ENCODE measurements at places on chromosomes 6 and 20.
A peak's percentile ranks its signal among the peaks of the same experiment; 100 is the strongest.

DNA sequence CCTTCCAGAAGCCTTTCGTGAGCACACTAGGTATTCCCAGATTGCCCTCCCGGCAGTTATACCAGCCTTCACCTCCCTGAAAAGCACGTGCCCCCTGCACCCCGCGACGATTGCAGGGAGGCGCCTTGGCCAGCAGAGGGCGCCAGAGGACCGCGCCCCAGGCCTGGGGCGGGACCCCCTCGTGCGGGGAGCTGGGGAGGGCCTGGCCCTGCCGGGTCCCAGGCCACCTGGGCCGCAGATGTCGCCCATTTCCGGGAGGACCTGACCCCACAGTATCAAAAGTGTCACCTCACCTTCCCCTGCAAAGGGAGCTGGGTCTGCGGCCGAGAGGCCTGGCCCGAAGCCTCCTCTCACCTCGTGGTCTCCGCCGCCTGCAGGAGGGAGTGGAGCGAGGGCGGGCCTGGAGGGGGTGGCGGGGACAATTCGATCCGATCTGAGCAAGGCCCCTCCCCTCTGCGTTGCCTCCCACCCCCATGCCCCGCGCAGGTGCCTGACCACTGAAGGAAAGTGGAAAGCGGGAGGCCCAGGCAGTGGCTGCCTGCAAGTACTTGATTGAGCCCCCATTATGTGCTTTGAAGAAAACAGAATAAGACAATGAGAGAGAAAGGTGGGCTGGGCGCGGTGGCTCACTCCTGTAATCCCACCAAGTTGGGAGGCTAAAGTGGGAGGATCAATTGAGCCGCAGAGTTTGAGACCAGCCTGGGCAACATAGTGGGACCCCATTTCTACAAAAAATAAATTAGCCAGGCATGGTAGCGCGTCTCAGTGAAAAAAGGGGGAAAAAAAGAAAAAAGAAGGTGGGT lies 3.5 kb upstream of the SNAI1 start:
- peak; percentile 19 for DNase-seq

DNA sequence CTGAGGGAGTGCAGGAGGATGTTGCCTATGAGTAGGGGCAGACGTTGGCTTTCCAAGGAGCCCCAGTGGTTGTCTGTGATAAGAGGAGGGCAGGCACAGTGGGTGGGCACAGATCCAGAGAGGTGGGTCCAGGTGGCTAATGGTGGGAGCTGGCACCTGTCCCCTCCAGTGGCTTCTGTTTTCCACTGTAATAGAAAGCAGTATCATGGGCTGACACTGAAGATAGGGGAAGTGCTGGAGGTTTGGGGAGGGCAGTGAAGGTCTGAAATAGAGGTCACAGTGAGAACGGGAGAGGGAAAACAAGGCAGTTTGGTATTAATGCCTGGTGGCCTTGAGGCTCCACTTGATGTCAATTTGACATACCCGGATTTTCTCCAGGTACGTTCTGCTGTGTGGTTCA lies 10.5 kb upstream of the TXNDC5 start:
- DNase-seq, result no peak

GRCh38 chr6:9504191-9504590 lies 910.7 kb downstream of the TFAP2A start:
- DNase-seq, result no peak

DNA sequence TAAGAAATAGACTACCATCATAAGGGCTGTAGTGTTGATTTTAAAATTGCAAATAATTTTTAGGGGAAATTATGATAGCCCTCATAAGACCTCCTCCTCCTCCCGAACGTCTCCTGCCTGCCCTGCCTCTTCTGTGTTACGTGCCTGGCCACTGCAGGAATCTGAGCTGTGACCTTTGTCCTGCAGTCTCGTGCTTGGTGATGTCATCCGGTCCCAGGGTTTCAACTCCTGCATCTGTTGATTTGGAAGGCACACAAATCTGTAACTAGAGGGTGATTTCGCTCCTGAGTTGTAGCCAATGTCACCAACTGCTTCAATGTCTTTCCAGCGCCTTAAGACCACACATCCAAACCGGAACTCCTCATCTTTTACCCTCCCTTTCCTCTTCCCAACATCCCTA lies 163.2 kb downstream of the AIG1 start:
- no peak for DNase-seq

- peak; percentile 89 for DNase-seq
Observed at GRCh38 chr20:24411003-24411833, 58.2 kb upstream of the SYNDIG1 start.

GRCh38 chr20:25040438-25040831 lies 17.5 kb downstream of the ACSS1 start:
- no peak for DNase-seq

DNA sequence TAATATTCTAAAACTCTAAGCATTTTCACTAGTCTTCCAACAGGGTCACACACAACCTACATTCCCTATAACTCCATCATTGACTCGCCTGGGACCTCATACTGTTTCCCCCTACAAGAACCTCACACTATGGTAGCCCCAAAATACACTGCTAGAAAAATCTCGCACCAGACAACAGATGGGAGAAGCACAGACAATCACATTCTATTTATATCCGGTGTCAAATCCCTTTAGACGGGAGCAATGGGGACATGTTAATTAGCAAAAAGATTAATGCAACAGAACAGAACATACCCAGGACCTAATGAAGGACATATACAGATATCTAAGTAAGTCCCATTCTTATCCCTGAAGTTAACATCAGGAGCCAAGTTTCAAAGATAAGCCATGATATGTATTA lies 33.6 kb downstream of the TMX4 start:
- no peak for DNase-seq

DNA sequence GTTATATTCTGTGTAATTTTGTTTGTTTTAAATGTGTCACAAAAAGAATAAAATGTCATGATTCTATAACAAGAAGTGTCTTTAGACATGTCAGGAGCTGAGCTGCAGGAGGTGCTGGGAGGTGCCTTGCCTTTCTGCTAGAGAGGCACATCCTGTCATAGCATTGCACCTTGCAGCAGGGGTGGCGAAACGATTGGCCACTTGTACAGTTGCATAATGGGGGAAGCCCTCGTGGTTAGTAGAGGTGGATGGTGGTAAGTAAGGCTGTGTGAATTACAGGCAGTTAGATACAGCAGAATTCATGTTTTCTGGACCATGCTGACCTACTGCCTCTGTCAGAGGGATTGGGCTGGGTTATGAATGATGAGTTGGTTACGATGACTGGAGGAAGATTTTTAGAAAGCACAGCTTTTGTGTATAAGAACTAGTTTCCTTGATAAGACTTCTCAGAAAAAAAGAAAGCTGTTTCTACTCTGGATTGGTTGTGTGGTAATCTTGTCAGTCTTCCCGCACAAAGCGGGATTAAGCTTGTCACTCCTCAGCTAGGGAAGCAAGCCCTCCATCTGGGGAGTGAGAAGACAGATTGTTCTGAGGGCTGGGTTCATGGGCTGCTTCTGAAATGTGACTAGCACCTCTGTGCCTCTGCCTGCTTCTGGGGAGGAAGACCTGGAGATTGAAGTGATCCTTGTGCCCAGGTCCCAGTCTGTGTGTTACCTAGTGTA lies 74.9 kb downstream of the FOXO3 start:
- DNase-seq, result no peak

DNA sequence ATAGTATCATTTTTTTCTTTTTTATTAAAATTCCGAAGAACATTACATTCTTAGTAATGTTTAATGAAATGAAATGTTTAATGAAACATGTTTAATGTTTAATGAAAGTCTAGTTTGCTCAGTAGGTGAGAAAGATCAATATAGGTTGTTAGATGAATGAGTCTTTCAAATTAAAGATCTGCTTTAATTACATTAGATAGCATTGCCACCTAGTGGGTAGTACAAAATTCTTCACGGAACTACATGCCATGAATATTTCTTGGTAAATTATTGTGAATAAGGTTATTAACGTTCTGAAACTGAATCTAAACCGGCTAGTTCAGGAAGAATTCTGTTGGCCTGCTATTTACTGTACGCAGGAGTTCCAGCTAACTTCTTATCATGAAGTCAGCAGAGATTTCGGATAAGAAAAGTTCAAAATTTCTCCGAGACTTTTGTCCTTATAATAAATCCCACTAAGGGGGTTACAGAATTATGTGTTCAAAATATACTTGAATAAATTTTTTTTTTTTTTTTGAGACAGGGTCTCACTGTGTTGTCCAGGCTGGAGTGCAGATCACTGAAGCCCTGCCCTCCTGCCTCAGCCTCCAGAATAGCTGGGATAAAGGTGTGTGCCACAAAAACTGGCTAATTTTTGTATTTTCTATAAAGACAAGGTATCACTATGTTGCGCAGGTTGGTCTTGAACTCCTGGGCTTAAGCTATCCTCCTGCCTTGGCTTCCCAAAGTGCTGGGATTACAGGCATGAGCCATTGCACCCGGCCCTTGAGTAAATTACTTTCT lies 7.9 kb upstream of the GMNN start:
- no peak for DNase-seq

GRCh38 chr20:3452690-3453089 lies 18.1 kb upstream of the ATRN start:
- no peak for DNase-seq

- no peak for DNase-seq
Observed at GRCh38 chr6:12291839-12292604, 1.9 kb downstream of the EDN1 start.

GRCh38 chr6:39218868-39219567 lies 10.3 kb downstream of the KCNK5 start:
- no peak for DNase-seq

GRCh38 chr20:2753461-2754040 lies 46.9 kb downstream of the CPXM1 start:
- DNase-seq, result no peak

- DNase-seq, result no peak
Observed at GRCh38 chr20:34495916-34496315, 20.3 kb upstream of the DYNLRB1 start.

GRCh38 chr6:145929037-145929633 lies 35.0 kb downstream of the SHPRH start:
- DNase-seq, result peak; percentile 1

DNA sequence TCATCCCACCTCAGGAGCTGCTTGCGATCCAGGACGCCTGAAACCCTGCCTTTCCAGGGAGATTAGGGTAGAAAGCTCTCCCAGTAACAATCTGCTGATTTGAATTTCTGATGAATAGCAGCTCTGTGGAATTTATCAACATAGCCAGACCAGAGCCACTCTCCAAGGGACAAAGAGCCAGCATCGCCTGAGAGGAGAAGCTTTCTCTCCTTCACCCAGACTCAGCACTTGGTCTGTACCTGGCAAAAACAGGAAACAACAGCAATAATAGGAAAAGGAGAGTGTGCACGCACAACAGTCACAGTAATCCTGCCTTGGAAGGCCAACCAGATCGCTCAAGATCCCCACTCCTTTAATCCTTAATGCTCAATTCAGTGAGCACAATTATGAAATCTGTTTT lies 22.3 kb upstream of the ROS1 start:
- no peak for DNase-seq

DNA sequence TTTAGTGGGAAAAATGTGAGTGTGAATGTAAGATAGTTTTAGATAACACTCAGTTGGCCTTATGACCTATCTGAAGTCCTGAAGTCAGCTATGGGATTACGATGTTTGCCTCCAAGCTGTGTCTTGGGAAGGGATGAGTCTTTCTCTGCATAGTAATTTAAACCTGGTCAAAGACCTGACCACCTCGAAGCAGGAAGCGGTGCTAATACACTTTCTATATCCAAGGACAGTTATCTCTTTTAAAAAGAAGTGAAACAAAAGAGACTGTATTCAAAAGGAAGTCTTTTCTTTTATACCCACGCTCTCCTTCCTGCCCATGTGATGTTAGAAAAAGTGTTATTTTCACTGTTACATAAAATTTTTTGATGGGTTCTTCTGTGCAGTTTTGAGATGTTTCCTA lies 94.9 kb downstream of the JARID2 start:
- DNase-seq, result no peak

GRCh38 chr6:1399085-1399780 lies 9.9 kb downstream of the FOXF2 start:
- DNase-seq, result no peak

GRCh38 chr6:79554305-79554704 lies 17.1 kb upstream of the LCA5 start:
- no peak for DNase-seq

DNA sequence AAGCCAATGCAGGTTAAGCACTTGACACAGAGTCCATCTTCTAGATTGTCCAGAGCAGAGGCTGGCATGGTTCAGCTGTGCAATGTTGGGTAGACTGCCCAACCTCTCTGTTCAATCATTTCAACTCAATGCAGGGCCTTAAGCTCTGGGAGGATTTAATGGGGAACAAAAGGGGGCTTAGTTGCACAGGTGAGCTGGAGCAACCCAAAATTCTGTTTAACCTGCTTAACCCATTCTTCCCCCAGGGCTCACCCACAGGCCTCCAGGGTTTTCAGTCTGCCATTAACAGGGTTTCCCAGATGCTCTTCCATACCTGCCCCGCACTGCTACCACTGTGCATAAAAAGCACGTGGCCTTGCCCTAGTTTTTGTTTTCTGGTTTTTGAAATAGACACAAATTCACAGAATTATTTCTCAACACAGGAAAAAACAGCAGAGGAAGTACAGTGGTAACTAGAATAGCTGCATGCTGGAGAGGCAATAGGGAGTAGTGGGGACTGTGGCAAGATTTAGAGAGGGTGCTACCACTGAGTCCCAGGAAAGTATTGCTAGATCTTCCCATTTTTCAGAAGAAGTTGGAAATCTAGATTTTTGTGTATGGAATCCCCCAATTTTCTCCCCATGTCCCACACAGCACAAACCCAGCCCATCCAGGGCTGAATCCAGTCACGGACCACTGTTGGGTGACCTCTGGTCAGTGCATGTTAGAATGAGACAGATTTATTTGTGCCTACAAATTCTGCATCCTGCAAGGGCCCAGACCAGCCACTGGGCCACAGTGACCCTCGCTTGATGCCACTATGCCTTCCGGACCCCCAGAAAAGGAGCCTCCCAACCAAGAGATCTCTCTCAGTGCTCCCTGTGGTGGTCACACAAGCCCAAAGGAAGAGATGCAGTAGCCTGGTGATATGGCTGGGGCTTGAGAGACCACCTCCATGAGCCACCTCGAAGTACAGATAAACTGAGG lies 4.6 kb downstream of the PTGIS start:
- DNase-seq, result no peak

- DNase-seq, result no peak
Observed at GRCh38 chr6:158852312-158853071, 33.3 kb upstream of the EZR start.

GRCh38 chr20:41089555-41089954 lies 47.8 kb upstream of the PLCG1 start:
- no peak for DNase-seq

DNA sequence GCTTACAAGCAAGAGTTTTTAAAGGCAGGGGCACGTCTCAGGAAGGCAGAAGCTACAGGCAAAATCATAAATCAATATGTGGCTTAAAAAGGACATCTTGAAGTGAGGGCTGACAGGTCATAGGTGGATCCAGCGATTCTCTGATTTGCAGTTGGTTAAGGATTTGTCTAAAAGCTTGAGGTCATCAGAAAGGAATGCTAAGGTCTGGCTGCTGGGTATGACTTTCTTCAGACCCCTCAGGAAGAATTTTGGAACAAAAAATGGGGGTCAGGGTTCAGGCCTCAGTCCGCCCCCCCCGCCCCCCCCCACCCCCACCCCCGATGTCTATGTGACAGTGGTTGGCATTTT lies 261.9 kb downstream of the CDH4 start:
- no peak for DNase-seq

Data from NCI-H1694 (cell line).